ENCODE measurements at places on chromosomes 13 and 19.
A peak's percentile ranks its signal among the peaks of the same experiment; 100 is the strongest.

GRCh38 chr13:37690361-37690760 lies 91.8 kb upstream of the POSTN start:
- DNase-seq = no peak

DNA sequence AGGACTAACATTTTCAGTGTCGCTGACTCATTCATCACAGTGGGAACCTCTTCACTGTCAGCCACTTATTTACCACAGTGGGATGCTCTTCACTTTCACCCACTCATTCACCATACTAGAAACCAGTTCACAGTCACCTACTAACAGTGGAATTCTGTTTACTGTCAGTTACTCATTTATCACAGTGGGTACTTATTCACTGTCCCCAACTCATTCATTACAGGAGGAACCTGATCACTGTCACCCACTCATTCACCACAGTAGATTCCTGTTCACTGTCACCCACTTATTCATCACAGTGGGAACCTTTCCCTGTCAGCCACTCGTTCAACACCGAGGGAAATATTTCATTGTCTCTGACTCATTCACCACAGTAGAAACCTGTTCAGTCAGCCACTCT lies 10.1 kb upstream of the ZNF85 start:
- no peak for DNase-seq

GRCh38 chr19:29535214-29535831 lies 9.5 kb downstream of the VSTM2B start:
- no peak for DNase-seq

DNA sequence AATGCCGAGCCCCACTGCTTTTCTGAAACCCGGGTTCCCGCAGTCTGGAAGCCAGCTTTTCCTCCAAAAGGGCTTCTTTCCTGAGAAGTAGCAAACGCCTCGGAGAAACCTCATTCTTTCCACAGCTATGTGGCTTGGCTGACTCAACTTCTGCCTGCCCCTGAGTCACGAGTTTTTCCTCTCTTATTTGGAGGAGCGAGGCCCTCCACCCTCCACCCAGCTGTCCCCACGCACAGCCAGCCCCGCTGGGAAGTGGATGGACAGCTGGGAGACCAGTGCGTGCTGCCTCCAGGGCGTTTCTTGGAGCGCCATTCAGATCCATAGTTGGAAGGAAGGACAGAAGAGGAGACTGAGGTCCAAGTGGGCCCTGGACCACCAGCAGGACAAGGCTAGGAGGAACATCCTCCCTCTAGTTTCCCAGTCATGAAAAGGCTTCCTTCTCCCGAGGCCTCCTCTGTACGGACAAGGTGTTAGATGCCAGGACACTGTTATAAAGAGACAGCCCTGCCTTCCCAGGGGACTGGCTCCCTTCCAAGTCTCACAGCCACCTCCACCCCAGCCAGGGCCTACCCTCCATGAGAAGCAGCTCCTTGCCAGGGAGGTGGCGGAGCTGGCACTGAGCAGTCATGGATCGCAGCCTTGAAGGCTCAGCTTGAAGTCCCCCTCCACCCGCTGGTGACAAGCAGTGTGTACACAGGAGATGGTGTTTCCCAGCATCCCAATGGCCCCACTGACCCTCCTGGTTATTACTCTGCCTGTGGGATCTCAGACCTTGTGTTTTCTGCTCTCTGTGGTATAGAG lies 2.5 kb upstream of the PLEKHF1 start:
- DNase-seq = no peak

GRCh38 chr19:3372413-3372812 lies 6.0 kb downstream of the NFIC start:
- DNase-seq = no peak

- DNase-seq = no peak
These were observed 2.2 kb downstream of the BST2 start for GRCh38 chr19:17402982-17403855.

GRCh38 chr19:10190026-10190425 lies 4.7 kb downstream of the DNMT1 start:
- DNase-seq = no peak

DNA sequence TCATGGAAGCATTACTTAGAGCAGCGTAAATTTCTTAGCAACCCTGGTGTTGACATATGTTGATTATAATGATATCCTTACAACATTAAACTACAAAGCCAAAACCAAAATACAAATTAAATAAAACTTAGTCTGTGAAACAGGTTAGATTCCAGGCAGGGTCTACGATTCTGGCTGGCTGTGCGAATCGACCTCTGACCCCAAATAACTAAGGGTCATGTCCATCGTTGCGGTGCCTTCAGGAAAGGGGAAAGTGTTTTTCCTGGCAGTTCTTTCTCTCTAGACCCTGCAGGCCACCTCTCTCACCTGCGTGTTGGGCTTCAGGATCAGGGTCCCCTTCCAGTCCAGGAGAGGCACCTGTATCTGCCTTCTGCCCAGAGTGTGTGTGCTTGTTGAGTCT lies 66.2 kb downstream of the ATP11A start:
- DNase-seq = no peak

- DNase-seq = no peak
These were observed 28.4 kb upstream of the TIMM44 start for GRCh38 chr19:7971553-7972520.

GRCh38 chr19:46081928-46082727 lies 41.3 kb upstream of the IGFL4 start:
- DNase-seq = peak; percentile 48

DNA sequence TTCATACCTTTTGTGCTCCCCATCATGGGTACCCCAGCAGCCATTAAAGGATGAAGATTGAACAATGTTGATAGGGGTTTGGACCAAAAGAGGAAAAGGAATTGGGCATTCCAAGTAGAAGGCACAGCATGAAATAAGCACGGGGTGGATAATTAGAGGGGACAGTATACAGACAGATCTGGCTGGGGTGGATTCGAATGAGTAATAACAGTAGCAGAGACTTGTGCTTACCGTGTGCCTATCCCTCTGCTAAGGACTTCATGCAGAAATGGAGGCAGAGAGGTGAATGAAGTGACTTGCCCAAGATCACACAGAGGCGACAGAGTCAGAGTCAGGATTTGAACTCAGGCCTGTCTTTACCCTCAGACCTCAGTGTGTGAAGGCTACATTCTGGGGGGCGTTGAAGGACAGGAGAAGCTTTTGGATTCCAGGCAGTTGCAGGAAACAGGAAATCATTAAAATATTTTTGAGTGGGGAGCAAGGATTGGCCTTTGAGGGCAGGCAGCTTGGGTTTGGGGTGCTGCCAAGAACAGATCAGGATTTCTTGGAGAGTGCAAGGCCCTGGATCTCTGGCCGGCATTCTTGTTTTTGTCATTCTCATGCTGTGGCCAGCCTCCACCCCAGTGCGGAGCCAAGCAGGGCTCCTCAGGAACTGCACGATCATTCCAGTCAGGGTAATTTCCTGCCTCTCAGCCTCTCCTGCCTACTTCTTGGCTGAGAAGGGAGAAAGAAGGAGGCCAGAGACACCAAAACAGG lies 18.7 kb downstream of the PAF1 start:
- no peak for DNase-seq
